ENCODE measurements at places on chromosomes 2 and 18. TPM values are rescaled to one million over a fixed set of nuclear protein-coding genes. Genes with fewer than 3 reads are reported as not detected.

DNA sequence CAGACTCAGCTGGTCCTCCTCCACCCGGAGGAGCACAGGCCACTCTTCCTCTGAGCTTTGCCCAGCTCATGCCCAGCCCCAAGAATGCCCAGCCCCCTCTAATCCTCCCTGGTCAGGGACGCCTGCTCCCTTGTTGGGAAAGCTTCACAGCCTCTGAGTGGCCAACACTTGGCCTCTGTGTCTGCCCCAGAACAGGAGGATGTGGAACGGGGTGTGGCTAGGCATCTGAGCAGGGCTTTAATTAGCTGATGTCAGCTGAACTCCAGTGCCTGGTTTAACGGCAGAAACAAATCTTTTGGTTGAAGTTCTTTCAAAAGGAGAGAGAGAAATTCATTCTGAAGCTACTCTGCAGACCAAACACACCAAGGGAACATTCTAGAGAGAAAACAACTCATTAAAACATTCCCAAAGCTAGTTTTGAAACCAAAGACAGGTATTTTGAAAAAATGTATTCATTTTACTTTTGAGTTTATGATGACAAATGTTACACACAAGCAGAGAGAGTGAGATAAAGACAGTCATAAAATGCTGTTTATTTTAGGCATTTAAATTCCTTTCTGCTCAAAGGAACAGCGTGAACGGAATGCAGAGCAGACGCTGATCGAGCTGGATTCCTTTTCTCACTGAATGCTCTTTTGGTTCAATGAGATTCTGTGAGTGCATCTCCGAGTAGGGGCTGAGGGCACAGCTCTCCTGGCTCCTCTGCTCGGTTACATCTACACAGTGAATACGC, 63.8 kb downstream of the RTP5 start:
- no peak for DNase-seq
- no peaks in the 10 kb centered on the region for H3K4me1 ChIP-seq
- H3K27ac ChIP-seq = peak overlapping the region; percentile 68
- H3K27me3 ChIP-seq = peaks cover 5% of the 10 kb centered on the region

DNA sequence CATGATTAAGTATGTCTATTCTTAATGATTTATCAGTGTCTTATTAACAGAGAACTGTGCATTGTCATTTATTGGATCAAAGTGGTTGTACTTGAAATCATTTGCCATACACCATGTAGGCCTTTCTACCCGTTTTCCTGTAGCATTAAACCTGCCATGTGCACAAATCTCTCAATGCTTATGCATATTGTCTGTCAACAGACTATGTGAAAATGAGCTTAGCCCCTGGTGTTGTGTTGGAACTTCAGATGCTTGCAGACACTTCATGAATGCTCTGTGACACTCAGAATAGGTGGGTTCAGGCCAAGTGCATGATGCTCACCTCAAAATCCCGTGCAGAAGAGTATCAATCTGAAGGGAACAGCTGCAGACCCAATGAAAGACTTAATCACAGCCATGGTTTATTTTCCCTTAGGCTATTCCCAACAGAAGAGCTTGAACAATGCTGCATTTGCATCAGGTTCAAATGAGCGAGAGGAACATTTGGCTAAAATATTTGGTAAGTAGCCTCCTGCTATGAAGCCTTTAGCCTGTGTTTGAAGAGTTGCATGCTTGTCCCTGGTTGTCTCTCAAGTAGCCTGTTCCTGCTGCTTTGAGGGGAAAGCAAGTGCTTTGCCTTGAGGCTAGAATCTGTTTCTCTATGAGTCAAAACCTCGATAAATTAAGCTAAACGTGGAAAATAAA, 6.1 kb downstream of the C2orf92 start:
- H3K36me3 ChIP-seq = peaks cover 17% of the 10 kb centered on the region
- H3K27me3 ChIP-seq = no peaks in the 10 kb centered on the region
- peaks cover 21% of the 10 kb centered on the region for H3K4me1 ChIP-seq

DNA sequence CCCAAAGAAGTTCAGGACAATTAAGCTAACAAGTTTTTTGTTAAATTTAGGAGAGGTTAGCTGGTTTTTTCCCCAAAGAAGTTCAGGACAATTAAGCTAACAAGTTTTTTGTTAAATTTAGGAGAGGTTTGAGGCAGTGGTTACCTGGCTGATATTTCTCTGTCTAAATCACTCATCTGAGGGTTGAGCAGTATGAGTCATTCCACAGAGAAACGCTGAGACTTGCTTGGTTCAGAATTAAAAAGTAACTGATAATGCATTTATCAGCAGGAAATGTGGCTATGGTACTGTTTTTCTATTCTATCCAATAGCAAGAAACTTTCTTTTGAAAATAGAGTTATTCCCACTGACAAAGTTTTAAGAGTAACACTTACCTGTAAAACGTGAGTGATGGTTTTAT, 22.8 kb upstream of the KIDINS220 start:
- H3K4me1 ChIP-seq = peaks cover 4% of the 10 kb centered on the region
- no peak overlapping the region for H3K4me3 ChIP-seq
- H3K27me3 ChIP-seq = no peaks in the 10 kb centered on the region
- H3K27ac ChIP-seq = no peak overlapping the region
- no peak for DNase-seq

The RNMT gene
- 45.4 TPM for total RNA-seq

The LYG1 gene
- 0.35 TPM for total RNA-seq

- no peaks in the 10 kb centered on the region for H3K4me1 ChIP-seq
- no peaks in the 10 kb centered on the region for H3K27me3 ChIP-seq
- no peak overlapping the region for H3K27ac ChIP-seq
- DNase-seq = no peak
Observed at GRCh38 chr2:120109186-120110061, 96.5 kb downstream of the EPB41L5 start.

DNA sequence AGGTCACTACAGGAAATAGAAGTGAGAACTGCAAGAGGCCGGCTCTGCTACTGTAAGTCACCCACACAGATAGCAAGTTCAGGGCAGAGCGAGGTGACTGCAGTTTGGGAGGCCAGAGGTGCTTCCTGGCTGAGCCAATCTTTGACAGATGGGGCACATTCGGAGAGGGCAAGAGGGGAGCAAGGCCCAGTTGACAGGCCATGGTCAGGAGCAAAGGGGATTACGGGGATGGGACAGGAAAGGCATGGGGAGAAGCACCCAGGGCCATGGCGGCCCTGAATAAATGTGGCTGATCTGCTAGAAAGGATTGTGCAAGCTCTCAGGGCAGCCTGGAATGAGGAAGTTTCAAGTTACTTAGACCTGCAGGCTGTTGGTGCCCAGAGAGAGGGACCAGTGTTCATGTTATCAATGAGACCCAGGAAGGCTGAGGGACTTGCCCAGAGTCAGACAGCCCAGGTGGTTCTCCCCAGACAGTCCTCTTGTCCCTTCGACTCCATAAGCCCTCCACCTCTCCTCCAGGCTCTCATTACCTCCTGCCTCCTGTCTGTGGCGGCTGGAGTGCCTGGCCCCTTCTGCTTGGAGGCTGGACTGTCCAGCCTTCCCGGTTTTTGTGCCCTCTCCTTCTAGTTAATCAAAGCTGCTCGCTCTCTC, 123.3 kb downstream of the CTIF start:
- no peak for DNase-seq
- no peak overlapping the region for H3K4me3 ChIP-seq
- peak overlapping the region; percentile 48 for H3K27ac ChIP-seq
- peaks cover 18% of the 10 kb centered on the region for H3K4me1 ChIP-seq
- H3K27me3 ChIP-seq = no peaks in the 10 kb centered on the region

The ATG9A gene
- 48.4 TPM for total RNA-seq

The PLA2R1 gene
- 1.1 TPM for total RNA-seq

DNA sequence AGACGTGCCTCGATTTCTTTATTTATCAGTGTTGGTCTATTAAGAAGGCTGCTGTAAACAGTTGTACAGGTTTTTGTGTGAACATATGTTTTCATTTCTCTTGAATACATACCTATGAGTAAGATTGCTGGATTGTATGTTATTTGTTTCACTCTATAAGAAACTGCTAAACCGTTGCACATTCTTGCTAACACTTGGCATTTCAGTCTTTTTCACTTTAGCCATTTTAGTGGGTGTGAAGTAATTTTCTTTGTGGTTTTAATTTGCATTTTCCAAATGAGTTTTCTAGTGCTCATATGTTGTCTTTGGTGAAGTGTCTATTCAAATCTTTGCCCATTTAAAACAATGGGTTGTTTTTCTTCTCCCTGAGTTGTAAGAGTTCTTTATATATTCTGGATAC, 221.5 kb upstream of the SMAD7 start:
- H3K4me1 ChIP-seq = 0 out of 2 replicates have a peak, but pooled peaks cover 7% of the 10 kb centered on the region
- DNase-seq = no peak
- no peak overlapping the region for H3K27ac ChIP-seq
- H3K27me3 ChIP-seq = no peaks in the 10 kb centered on the region
- no peak overlapping the region for H3K4me3 ChIP-seq
- no peaks in the 10 kb centered on the region for H3K36me3 ChIP-seq

GRCh38 chr2:237806334-237806733, 7.8 kb downstream of the RBM44 start:
- no peaks in the 10 kb centered on the region for H3K27me3 ChIP-seq
- no peaks in the 10 kb centered on the region for H3K4me1 ChIP-seq
- DNase-seq = no peak
- no peak overlapping the region for H3K4me3 ChIP-seq

GRCh38 chr2:61762292-61762691, 91.6 kb downstream of the FAM161A start:
- H3K27ac ChIP-seq = no peak overlapping the region
- no peaks in the 10 kb centered on the region for H3K36me3 ChIP-seq
- H3K4me1 ChIP-seq = peaks cover 4% of the 10 kb centered on the region
- no peak overlapping the region for H3K4me3 ChIP-seq
- no peak for DNase-seq

The RRM2 gene
- total RNA-seq = 119 TPM

The ARHGAP25 gene
- total RNA-seq = 3.4 TPM

The ICOS gene
- total RNA-seq = 0.07 TPM

- no peak for DNase-seq
- peaks cover 6% of the 10 kb centered on the region for H3K4me1 ChIP-seq
- no peak overlapping the region for H3K27ac ChIP-seq
- H3K4me3 ChIP-seq = no peak overlapping the region
- no peaks in the 10 kb centered on the region for H3K27me3 ChIP-seq
Observed at GRCh38 chr2:208118918-208119317, 5.4 kb downstream of the CRYGD start.

- no peak for DNase-seq
- H3K4me1 ChIP-seq = no peaks in the 10 kb centered on the region
- no peak overlapping the region for H3K4me3 ChIP-seq
- no peak overlapping the region for H3K27ac ChIP-seq
Observed at GRCh38 chr18:36075862-36076587, 8.7 kb upstream of the RPRD1A start.

DNA sequence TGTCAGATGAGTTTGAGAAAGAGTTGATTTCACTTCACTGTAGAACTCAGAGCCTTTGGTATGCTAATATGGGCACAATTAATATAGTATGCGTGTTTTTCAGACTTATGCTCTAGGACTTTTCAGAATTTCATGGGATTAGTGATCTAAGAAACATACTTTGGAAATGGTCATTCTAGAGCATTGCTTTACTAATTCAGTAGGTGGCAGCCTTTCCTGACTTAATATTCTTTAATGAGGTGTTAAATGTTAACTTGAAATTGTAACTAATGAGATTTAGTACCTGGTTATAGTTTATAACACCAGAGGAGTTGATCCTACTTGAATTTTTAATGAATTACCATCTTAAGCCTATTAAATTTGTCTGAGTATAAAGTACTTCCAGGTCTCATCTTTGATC, 28.4 kb downstream of the ACTR2 start:
- no peaks in the 10 kb centered on the region for H3K27me3 ChIP-seq
- no peak overlapping the region for H3K27ac ChIP-seq
- H3K4me3 ChIP-seq = no peak overlapping the region
- no peaks in the 10 kb centered on the region for H3K4me1 ChIP-seq

GRCh38 chr2:70173520-70173919, 17.3 kb downstream of the C2orf42 start:
- peaks cover 25% of the 10 kb centered on the region for H3K36me3 ChIP-seq
- H3K27me3 ChIP-seq = no peaks in the 10 kb centered on the region
- no peak for DNase-seq
- no peak overlapping the region for H3K27ac ChIP-seq
- H3K4me1 ChIP-seq = peaks cover 5% of the 10 kb centered on the region

- H3K27ac ChIP-seq = peak overlapping the region; percentile 44
- no peak for DNase-seq
- peaks cover 66% of the 10 kb centered on the region for H3K4me1 ChIP-seq
- H3K27me3 ChIP-seq = no peaks in the 10 kb centered on the region
Observed at GRCh38 chr18:31680831-31681568, 3.4 kb downstream of the B4GALT6 start.

The RTP5 gene
- not detected for total RNA-seq

DNA sequence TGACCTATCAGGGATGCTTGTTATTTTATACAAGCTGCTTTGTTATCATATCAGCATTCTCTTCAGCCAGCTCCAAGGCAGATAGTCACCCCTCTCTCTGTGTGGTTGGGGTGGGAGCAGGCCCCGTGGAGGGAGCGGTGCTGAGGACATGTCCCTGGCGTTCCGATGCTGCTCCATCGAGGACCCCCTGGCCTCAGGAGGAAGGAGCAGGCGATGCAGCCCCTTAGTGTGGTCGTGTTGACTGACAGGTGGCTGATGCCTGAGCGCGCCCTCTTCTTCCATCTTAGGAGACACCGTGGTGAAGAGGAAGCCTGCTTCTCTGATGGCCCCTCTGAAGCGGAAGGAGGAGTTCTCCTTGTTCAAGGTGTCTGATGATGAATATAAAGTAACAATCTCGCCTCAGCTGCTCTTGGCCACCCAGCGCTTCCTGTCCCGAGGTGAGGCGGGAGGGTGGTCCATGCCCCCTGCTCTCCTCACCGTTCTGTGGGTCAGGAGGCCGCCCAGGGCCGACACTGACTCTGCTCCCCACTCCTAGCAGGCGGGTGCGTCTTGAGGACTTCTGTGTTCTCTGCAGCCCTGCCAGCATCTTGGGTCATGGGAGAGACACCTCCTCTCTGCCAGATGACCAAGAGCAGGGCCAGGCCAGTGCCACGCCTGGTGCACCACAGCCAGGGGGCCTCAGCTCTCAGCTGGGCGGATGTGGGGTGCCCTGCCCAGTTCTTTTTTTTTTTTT, 10.6 kb downstream of the CNNM3 start:
- DNase-seq = no peak
- H3K36me3 ChIP-seq = peaks cover 60% of the 10 kb centered on the region
- H3K4me1 ChIP-seq = peaks cover 1% of the 10 kb centered on the region
- H3K27me3 ChIP-seq = no peaks in the 10 kb centered on the region
- H3K4me3 ChIP-seq = no peak overlapping the region

Data from WTC11 (cell line).